Activated CD4-positive, alpha-beta memory T cell treated with anti-CD3 and anti-CD28 coated beads, Interleukin-2, amount 10 ng/mL, durations not matched to agents 7 days and 5 days (primary cell): ENCODE measurements at places on chromosomes 2 and 18. TPM values are rescaled to one million over a fixed set of nuclear protein-coding genes. Genes with fewer than 3 reads are reported as not detected.

Gene KCNIP3
- not detected for total RNA-seq

Gene TRIM43
- 0.43 TPM for total RNA-seq

Gene CPS1
- total RNA-seq, result 0.86 TPM

DNA sequence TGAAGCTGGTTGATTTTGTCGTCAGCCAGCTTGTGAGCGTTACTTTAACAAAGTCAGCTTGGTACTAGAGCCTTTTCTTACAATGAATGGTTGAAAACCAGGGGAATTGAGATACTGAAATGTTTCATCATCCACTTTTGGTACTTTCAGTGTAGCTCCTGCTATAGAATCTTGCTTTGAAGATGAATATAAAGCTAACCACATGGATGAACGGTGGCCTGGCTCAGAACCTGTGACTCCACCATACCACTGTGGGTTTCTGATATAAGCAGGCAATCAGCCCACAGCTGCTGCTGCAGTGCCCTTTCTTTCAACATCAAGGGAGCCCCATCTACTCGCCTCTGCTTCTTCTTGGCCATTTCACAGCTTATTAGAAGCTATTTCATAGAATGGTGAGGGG lies 53.2 kb upstream of the GPR45 start:
- DNase-seq, result no peak

GRCh38 chr18:40911582-40912254 lies 1043.3 kb upstream of the PIK3C3 start:
- DNase-seq, result no peak

Gene CYP27A1
- total RNA-seq, result not detected

DNA sequence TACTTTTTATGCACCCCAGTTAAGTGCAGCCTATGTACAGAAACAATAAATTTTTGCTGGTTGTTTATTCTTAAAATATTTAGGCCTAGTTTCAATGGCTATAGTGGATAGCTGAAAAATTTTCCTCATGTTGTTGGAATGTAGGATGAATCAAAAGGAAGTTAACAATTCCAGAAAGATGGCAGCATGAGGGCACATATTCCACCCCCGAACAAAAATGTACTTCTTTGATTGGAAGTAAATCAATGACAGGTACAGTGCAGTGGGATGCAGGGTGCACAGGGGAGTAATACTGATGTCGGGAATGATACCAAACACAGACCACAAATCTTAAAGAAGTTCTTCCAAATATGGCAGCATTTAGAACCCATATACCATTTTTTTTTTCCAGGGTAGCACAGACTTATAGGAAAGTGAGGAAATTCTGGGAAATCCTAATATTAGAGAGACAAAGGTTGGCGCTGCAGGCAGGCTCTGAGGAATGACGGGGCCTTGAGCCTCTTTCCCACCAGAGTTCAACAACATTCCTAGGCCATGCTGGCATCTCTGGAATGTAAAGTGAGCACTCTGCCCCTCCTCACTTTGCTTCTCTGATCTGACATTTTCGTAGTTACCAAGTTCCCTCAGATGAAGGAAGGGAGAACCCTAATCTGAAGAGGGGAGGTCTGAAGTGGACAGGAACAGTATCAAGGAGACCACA lies 36.6 kb upstream of the IKZF2 start:
- no peak for DNase-seq

Gene GRB14
- total RNA-seq, result not detected

Gene POTEJ
- not detected for total RNA-seq

GRCh38 chr2:86047575-86048382 lies 57.9 kb downstream of the POLR1A start:
- DNase-seq, result peak; percentile 13

- DNase-seq, result no peak
These were observed 65.1 kb upstream of the TXNDC2 start for GRCh38 chr18:9820719-9821118.

Gene PRSS56
- not detected for total RNA-seq

DNA sequence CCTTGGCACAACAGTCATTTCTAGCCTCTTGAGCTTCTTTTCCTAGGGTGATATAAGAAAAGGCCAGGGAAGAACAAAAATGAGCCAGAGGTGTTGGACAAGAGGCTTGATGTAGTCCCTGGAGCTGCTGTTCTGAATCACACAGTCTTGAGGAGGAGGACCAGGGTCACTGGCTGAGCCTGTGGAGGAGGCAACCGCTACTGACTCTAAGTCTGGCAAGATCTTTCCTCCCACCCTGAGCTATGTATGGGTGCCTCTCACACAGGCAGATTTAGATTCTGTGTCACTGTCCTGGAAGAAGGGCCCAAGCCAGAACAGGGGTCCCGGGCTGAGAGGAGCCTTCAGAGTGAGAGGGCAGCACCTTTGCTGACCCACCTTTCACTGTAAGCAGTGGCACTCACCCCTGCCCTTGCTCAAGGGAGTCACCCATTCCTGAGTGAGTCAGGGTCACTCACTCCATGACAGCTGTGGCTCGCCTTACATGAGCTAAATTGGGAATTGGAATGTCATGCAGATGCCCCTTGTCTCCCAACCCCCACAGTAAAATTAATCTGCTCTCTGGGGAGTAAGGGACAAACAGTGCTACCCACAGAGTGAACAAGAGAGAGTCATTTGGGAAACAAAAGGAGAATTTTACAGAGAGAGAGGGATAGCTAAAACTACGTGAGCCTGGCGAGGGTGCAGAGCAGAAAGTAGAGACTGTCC lies at the start of gene TRIM54:
Gene TRIM54, plus strand, starts transcription at position 575 of the 705 bp plus-strand sequence. CDS start 303 bp downstream, outside the sequence.
- DNase-seq, result no peak

Gene GALM
- 94.7 TPM for total RNA-seq

DNA sequence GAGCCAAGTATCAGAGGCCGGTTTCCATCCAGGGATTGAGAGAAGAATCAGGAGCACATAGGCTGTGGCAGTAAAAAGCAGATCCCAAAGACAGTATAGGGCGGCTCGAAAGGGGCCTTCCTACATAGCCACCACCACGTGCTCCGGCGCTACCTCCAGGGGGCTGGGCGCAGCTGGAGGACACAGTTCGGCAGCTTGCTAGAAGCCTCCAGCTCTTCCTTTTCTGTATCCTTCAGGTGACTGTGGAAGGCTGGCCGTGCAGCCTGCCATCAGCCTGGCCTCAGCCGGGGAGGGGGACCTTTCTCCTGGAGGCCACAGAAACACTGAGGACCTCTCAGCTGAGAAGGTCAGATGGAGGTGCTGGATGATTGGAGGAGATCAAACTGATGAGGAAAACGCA lies 183.6 kb upstream of the GLI2 start:
- DNase-seq, result no peak

- no peak for DNase-seq
These were observed 128.3 kb upstream of the LYPD1 start for GRCh38 chr2:132798341-132798740.

DNA sequence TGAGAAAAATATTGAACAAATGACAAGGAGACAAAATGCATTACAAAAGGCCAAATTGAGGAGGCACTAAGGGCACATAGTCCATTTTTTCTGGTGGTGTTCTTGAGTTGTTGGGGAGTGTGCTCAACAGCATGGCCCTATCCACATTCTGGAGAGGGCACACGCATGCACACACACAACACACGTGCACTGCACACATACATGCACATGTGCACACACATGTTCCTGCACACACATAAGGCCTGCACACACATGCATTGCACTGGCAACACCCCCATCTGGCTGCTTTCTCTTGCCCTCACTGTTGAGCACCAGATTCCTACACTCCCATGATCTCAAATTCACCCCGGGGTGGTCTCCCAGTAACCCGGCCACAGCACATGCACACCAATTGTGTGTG lies 659.2 kb upstream of the RAB6C start:
- DNase-seq, result no peak

DNA sequence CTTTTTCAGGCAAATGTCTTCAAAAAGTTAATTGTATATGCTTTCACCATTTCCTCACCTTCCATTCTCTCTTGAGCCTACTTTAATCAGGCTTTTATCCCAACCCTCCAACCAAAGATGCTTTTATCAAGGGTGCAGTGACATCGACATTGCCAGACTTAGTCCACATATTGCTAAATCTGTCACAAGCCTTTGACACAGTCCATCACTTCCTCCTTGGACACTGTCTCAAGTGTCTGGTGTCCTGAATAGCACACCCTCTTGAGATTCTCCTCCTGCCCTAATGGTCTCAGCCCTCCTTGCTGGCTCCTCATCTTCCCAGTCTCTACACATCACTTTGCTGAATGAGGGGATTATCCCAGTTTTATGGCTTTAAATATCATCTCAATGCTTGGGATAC lies 147.5 kb upstream of the SLC39A10 start:
- no peak for DNase-seq

Gene DRC1
- total RNA-seq, result not detected

DNA sequence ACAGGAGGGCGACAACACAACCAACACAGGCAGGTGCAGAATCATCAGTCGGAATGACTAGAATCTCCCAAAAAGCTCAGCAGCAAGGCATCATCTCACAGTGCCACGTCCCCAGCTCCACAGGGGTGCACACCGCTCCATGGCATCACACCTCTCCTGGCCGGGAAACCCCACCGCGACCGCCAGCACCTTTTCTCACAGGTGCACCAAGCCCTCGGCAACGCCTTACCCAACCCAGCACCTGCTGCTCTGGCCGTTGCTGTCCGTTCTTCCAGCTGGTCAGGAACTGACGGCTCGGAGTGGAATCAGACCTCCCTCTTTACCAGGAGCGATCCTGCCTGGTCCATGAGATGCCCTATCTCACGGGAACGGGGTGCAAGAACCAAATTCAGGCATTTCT lies 61.3 kb downstream of the ZNF516 start:
- DNase-seq, result no peak

DNA sequence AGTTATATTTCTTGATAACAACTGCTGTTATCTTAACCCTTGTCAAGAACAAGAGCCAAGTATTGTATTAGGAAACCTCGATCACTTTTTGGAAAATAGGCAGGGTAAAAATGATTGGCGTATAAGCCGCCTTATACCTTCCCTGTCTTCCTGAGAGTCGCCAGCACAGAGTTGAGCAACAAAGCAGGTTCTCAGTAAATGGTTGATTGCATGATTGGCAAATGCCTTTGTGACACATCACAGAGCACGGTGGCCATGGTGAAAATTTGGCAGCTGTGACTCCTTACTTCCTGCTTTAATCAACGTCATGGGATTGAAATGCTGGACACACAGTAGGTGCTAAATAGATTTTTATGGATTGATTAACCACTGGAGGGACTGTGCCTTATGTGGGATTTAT lies 3.9 kb upstream of the KLHL29 start:
- DNase-seq, result no peak

- no peak for DNase-seq
These were observed 119.1 kb upstream of the TRIB2 start for GRCh38 chr2:12597610-12598009.

- DNase-seq, result no peak
These were observed 16.2 kb upstream of the ZCCHC2 start for GRCh38 chr18:62506495-62507143.

Gene RAB6D
- not detected for total RNA-seq

Gene MAP3K19
- total RNA-seq, result not detected

DNA sequence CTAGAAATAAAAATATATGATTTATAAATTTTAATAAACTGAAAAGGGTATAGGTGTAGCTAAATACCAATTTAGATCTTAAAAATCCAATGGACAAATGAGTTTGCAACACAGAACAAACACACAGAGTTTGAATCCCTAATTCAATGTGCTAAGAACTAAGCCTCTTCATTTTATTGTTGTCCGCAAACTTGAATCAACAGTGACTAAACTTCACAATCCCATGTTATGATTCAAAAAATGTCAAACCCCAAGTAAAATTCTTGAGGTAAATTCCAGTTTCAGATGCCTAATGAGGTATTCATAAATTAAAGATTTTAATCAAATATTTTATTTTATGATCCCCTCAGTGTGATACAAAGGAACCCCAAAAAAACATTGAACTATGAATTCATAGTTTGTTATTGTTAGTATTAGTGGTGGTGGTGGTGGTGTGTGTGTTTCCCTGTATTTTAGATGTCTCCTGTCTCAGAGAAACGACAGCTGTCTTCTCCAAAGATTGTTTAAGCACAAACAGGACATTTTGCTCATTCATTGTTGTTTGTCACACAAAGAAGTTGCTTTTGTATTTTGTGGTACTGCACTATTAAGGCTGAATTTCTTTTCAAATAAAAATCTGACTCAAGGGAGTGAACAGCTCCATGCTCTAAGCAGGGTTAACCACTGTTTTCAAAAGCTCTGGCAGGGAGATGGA lies 259.8 kb downstream of the OSR1 start:
- DNase-seq, result no peak

DNA sequence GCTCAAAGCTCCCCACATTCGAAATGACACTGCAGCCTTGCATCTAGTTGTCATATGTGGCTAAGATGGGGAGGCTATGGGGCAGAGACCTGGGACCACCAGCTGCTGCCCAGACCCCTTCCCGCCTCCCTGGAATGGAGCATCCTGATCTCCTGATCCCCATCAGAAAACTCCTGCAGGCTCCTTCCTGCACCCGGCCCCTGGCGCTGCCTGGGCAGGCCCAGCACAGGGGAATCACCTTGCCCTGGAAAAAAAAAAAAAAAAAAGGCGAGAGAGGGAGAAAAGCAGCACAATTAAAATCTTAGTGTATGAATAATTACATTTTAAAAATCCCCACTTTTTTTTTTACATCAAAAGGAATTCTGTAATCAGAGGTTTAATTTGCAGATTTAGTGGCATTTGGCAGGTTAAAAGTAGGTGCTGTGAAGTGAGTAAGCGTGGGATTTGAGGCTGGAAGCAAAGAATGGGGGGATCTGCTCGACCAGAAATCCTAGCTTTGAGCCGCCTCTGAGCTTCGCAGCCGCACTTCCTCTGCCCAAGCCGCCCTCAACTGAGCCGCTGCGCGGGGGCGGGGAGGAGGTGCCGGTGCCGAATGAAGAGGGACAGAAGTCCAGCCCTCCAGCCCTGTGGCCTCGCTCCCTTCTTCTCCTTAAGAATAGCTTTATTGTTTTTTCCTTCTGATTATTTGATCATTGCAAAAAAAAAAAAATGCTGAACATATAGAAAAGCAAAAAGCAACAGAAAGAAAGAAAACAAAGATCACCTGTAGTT lies 30.0 kb downstream of the THNSL2 start:
- DNase-seq, result no peak

DNA sequence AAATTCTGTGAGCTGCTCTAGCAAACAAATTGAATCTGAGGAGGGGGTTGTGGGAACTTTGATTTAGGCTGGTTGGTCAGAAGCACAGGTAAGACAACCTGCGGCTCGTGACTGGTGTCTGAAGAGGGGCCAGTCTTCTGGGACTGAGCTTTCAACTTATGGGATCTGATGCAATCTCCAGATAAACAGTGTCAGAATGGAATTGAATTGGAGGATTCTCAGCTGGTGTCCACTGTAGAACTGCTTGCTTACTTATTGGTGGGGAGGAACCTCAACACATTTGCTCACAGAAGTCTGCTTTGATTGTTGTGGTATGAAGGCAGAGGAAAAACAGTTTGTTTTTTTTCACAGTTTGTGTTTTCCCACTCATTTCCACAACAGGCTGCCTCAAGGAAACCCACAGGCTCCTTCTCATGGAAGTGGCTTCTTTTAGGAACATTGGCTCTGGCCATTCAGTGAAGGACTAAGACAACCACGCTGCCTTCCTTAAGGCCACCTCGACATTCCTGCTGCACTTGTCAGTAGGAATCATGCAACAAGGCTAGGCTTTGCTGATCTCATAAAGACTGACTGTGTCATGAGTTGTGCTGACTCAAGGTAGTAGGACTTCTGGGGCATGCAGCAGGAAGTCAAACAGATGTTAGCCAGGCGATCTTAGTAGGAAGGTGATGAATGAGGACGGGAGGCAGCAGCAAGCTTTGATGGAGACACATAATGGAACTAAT lies 104.7 kb downstream of the TSN start:
- DNase-seq, result no peak

GRCh38 chr18:42533616-42534015 lies 578.6 kb downstream of the PIK3C3 start:
- no peak for DNase-seq
